NCI-H2171 (cell line): ENCODE measurements at places on chromosomes 4 and X.
A peak's percentile ranks its signal among the peaks of the same experiment; 100 is the strongest.

DNA sequence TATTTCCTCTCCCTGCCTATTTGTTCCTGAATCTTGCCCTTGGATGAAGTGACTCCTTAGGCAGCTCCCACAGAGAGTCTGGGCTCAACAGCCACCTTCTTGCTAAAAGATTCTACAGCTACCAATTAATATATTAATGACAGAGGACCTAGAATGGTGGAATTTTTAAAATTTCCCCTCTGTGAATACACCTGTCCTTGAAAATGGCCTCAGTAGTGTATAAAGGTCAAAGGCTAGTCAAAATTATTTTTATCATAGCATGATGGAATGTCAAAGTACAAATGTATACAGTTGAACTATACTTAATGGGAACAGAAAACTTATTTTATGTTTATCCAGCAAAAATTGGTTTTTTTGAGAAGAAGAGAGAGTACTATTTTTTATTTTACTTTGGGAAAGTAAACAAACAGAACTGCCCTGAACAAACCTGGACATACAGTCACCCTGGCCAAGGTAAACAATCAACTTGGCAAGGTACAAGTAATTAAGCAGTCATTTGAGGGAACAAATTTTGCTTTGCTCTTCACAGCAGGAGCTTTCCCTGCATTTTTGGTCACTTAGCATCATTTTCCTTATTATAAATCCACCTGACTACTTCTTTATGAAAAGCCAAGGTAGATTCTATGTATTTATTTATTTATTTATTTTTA, 250.8 kb downstream of the INPP4B start:
- DNase-seq = no peak

GRCh38 chrX:134760650-134761049, 102.4 kb upstream of the PLAC1 start:
- peak; percentile 27 for DNase-seq

DNA sequence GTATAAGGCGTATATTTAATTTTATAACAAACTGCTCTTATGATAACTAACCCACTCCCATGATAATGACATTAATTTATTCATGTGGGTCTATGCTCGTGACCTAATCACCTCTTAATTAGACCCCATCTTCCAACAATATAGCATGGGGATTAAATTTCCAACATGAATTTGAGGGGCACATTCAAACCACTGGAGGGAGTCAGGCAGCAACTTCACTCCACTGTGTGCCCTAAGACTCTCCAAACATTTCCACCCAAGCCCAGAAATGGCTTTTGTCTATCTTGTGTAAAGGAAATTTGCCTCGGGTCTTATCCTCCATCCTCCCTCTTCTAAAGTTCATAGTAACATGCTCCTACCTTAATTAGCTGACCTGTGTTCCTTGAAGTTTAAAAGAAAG, 616.1 kb upstream of the CPEB2 start:
- no peak for DNase-seq

DNA sequence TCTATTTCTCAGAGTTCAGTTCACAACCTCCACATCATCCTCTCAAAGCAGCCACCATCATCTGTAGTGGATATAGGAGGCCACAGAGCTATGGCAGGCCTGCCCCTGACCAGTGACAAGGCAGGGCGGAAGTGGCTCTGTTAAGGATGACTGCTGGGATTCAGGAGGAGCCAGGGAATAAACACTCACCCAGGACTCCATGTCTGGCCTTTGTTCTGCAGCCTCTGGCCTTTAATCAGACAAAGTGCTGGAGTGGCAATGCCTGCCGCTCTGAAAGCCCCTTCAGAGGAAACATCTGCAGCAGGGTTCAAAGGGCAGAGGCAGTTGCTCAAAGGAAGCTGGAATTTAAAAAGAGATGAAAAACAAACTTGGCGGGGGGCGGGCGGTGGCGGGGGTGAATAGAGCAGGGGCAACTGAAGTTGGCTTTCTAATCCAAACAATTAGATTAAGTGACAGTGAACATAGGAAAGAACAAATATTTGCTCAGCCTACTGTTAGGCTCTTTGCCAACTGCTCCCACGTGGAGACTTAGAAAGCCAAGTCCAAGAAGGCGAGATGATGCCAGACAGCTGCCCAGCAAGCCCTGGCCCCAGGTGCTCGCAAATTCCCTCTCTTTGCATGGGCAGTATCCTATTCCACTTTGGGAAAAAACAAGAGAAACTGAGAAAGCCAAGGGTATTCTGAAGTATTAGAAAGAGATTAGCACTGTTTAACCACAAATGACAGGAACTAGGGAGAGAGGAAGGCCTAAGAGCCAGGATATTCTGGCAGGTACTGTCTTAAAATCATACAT, 5.5 kb downstream of the MPP1 start:
- DNase-seq = no peak

- DNase-seq = no peak
Measured at GRCh38 chr4:66849596-66849995, 695.7 kb downstream of the CENPC start.

GRCh38 chr4:76830964-76831703, 66.8 kb downstream of the SOWAHB start:
- DNase-seq = no peak

DNA sequence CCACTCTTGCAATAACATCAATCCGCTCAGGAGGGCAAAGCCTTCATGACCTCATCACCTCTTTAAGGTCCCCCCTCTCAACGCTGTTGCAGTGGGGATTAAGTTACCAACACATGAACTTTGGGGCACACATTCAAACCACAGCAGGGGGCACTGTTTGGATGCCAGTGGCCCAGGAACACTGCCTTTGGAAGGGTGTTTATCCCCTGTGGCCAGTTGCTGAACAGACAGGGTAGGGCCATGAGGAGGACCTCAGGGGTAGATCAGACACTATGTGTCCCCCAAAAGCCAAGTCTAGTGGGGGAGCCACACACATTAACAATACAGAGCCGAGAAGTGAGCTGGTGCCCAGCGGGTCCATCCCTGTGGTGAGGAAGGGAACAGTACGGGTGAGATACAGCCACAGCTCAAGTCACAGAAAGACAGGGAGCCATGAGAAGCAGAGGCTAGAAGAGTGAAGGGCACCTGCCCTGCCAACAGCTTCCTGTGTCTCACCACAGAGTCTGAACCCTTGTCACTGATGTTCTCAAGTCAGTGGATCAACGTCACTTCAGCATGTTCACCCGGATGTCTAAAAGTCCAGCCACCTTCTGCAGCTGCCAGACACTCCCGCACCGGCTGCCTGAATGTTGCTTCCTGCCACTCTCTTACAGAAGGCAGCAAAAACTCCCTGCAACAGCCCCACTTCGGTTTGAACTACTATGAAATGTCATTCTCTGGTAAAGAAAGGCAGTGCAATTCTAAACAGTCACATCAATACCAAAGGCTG, 19.9 kb upstream of the MXD4 start:
- DNase-seq = no peak

DNA sequence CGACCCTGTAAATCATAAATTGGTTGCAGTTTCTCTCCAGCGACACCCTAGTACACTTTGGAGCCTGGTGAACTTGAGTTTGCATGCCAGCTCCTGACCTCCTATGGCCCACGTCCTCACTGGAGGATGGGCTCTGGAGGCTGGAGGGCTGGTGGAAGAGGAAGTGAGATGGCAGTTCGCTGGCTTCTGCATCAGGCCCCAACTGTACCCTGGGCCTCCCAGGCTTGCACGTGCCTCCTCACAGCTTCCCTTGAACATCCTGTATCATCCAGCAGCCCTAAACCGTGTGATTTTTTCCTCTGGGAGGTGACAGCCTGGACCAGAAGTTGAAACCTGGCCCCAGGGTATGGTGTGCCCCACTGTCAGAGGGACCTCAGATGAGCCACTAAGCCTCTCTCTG, 78.5 kb downstream of the HTRA3 start:
- no peak for DNase-seq

GRCh38 chrX:48458711-48459110, 11.3 kb downstream of the SLC38A5 start:
- DNase-seq = no peak

DNA sequence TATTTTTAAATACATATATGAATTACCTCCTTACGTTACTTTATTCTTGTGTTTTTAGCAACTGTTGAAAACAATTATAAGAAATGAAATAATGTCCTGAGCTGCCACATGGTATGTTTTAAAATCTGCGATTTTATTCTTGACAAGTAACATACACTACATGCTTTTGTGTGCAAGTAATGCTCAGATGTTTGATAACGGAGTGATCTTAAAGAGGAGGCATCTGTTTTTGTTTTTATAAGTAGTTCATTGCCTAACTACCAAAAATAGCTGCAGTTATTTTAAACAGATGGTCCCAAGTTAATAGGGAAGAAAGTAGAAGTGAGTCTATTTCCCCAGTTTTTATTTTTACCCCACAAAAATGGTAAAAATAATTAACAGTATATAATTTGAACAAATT, 55.2 kb downstream of the GAB1 start:
- no peak for DNase-seq

- no peak for DNase-seq
Measured at GRCh38 chr4:174278467-174278866, 5.0 kb downstream of the FBXO8 start.

- peak; percentile 4 for DNase-seq
Measured at GRCh38 chr4:114378305-114378903, 220.2 kb upstream of the UGT8 start.

GRCh38 chrX:69237236-69237635, 72.0 kb upstream of the PJA1 start:
- no peak for DNase-seq

- no peak for DNase-seq
Measured at GRCh38 chrX:129667412-129667811, 12.7 kb upstream of the APLN start.

GRCh38 chrX:29746326-29746725, 469.0 kb upstream of the MAGEB2 start:
- DNase-seq = no peak

DNA sequence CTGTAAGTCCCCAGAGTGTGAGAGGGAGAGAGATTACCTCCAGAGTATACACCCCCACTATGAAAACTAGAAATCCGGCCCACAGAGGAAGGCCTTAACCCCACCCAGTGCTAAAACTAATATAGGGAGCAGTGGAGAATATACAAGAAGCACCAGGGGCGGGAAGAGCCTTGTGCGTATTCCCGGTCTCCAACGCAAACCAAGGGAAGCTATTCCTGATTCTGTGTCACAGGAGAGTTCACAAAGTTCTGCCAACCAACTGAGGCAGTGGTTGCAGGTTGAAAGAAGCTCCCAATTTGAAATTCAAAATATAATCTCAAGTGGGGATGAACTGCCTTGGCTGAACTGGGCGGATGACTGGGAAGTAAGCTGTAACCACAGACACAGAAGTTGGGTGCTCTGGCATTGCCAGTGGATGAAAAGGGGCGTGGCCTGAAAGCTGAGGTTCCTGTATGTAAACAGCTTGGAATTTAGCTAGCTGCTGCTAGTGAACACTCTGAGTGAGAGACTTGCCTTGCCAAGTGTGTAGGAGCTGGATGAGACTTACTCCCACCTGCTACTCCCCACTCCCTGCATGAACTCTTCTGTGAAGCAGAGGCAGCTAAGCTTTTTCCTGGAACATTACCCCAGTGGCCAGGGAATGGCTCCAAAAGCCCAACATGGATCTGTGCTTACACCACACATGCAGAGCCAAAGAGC, 32.7 kb downstream of the ELF2 start:
- DNase-seq = peak; percentile 15

DNA sequence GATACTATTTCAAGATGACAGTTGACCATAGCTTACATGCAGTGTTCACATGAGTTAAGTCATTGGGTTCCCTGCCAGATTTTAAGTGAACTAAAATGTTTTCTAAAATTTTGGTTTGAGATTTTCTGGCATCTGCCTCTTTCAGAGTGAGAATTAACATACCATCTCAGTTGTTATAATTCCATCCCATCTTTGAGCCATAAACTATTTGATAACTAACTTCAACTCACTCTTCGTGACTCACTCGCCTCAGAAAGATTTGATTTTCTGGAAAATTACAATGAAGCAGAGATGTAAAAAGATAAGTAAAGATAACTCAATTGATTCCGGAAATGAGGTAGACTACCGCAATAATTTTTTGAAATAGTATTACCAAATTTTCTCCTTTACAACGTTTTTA, 61.8 kb downstream of the HMGB2 start:
- no peak for DNase-seq

GRCh38 chrX:97200454-97200853, 316.7 kb downstream of the RPA4 start:
- DNase-seq = no peak
